H9 (cell line): ENCODE measurements at places on chromosomes 6 and 20. TPM values are rescaled to one million over a fixed set of nuclear protein-coding genes. Genes with fewer than 3 reads are reported as not detected.

DNA sequence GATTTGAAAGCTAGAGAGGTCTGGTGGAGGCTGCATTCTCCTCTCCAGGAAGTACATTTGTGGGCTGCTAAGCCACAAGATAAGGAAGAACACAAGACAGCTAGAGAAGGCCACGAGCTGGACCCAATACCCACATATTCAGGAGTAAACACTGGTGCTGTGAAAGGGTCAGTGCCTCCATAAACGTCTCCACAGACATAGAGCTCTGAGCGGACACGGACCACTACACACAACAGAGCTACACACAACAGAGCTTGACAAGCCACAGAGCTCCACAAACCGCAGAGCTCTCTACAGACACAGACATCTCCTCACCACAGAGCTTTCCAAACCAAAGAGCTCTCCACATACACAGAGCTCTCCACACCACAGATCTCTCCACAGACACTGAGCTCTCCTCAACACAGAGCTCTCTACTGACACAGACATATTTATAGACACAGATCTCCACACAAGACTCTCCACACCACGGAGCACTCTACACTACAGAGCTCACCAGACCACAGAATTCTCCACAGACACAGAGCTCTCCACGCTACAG lies 51.9 kb downstream of the ERMARD start:
- no peak for DNase-seq

DNA sequence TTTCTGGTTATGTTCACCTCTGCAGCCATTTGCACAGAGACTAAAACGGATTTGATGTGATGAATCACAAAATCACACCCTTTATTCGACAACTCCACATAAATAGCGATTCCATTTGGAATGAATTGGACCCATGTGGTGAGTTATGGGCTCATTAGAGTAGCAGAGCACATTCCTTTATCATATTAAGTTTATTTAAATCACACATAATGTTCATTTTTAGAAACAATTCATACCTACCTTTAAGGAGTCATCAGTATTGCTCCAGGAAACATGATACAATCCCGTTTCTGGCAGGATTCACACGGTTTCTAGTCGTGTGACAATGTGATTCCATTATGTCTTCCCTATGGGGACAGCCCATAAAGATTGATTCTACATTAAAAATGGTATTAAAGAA lies 303.5 kb downstream of the CDH4 start:
- DNase-seq = no peak

Gene BPIFB1
- total RNA-seq = not detected in 2 replicates

Gene MROH8
- 0.79 and 0.90 TPM in 2 replicates for total RNA-seq

Gene TRIM31
- not detected in 2 replicates for total RNA-seq

Gene TFB1M
- 28.6 and 31.5 TPM in 2 replicates for total RNA-seq
